ENCODE measurements at places on chromosomes 1 and 21. TPM values are rescaled to one million over a fixed set of nuclear protein-coding genes. Genes with fewer than 3 reads are reported as not detected.

DNA sequence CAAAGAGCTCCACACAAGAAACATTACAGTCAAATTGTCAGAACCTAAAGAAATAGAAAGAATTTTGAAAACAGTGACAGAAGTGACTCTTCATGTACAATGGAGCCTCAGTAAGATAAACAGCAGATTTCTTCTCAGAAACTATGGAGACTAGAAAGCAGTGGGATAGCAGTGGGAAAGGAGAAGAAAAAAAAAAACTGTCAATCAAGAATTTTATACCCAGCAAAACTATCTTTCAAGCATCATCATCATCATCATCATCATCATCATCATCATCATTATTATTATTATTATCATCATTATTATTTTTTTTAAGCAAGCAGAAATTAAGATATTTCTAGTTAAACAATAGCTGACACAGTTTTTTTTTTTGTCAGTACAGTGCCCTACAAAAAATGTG, 24.2 kb downstream of the CEP170 start:
- no peak for DNase-seq

- DNase-seq, result no peak
Measured at GRCh38 chr1:66523562-66523961, 10.4 kb upstream of the SGIP1 start.

- no peak for DNase-seq
Measured at GRCh38 chr1:197981561-197981960, 64.4 kb downstream of the LHX9 start.

The C2CD4D gene
- 1.6 TPM for total RNA-seq

The AMY1C gene
- not detected for total RNA-seq

DNA sequence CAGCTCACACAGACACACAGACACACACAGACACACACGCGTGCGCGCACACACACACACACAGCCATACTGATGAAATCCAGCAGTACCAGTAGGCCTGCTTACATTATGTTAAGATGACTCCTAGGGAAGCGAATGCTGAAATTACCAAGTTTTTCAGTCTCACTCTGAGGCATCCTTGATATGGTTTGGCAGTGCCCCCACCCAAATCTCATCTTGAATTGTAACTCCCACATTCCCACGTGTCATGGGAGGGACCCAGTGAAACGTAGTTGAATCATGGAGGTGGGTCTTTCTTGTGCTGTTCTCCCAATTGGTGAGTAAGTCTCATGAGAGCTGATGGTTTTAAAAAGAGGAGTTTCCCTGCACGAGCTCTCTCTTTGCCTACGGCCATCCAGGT, 64.1 kb downstream of the TIAM1 start:
- no peak for DNase-seq

The FBXO2 gene
- total RNA-seq, result 2.0 TPM

The TNFSF4 gene
- total RNA-seq, result 0.82 TPM

DNA sequence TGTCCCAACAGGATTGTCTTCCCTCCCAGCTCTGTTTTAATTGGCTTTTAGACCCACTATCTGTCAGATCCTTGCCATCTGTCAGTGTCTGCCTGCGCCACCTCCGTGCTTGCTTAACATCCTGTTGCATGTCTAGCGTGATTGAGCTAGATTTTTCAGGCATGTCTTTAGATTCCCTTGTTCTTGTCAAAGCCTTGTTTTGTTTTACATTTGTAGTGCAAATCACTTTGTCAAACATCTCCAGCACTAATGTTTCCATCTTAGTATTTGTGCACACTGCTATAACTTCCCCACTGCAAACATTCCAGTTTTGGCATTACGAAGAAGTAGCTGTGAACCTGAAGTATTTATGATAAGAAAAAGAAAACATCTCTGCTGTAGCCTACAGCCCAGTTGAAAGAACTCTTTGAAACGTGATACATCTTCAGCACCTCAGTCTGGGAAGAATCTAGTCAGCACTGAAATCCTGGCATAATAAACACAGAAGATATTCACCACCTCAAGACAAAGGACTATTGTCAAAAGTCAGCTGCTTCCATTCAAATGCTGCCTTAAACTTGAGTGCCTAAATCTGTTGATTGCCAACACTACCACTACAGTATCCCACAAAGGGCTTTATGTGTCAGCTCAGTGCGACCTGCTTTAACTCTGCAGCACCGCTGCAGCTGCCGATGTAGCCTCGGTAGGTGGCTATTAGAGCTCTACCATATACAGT, 105.0 kb downstream of the FNBP1L start:
- DNase-seq, result no peak

DNA sequence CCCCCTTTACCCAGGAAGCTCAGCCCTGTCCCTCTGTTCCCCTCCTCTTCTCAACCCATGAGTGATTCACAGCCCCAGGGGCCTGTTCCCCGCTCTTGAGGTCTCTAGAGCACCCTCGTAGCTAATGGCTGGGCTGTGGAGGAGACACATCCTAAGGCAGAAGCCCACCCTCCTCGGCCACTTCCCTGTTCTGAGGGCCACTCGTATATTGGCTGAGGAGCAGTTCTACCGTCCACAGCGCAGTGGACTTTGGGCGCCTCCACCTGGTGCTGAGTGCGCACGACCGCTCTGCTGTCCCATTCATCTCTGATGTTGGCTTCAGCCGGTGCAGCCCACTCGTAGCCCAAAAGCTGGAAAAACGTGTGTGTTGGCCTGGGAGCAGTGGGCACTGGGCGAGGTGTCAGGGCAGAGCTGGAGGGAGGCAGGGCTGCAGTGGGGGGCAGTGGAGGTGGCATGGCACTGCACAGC, 24.5 kb upstream of the PKP1 start:
- DNase-seq, result no peak

DNA sequence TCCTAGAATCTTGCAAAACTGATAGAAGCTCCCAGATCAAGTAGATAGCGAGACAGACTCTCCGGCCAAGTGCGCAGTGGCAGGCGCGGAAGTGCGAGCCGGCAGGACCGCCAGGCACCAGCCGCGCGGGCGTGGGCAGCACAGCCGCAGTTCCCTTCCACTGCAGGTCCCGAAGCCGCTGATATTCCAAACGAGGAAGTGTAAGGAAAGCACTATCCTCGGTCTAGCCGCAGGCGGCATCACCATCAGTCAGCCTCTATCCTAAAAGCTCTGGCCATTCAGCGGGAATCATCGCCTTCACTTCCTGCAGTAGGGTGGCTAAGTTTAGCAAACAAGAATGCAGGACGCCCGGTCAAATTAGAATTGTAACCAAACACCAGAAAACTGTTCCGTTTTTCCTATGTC, 710 bp downstream of the GLRX2 start:
- DNase-seq, result no peak

The STUM gene
- total RNA-seq, result not detected

- DNase-seq, result no peak
Measured at GRCh38 chr1:67988066-67988465, 62.4 kb downstream of the DIRAS3 start.

DNA sequence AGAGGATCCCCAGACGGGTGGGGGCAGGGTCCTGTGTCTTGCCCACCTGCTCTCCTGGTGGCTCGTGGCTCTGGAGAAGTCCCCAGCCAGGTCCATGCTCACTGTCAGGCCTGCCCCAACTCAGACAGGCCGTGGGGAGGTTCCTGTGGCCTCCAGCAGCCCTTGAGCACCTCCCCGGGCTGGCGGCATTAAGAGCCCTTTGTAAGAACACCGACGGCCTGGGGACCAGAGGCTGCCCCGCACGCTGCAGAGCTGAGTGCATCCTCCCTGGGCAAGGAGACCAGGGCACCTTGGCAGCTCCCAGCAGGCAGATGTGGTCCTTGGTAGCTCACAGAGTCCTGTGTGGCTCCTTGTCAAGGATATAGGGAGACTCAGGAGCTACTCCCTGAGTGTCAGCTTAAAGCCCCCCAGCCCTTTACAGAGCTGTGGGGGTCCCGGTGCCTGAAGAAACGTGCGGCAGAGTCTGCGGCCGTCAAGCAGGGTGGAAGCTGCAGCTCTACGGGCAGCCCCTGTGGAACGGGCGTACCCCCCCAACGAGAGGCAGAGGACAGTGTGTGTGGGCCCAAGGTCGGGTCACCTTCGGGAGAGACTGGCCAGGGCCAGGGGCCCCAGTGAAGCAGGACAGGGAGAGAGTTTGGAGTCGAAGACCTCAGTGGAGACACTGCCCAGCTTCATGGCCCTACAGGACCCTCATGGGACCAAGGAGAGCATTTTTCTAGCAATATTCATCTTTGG, 118.6 kb downstream of the PRDM16 start:
- DNase-seq, result no peak

GRCh38 chr1:36816348-36816747, 218.0 kb downstream of the GRIK3 start:
- no peak for DNase-seq

The SMCP gene
- not detected for total RNA-seq

- DNase-seq, result no peak
Measured at GRCh38 chr1:10594595-10595223, 120.0 kb downstream of the PEX14 start.

DNA sequence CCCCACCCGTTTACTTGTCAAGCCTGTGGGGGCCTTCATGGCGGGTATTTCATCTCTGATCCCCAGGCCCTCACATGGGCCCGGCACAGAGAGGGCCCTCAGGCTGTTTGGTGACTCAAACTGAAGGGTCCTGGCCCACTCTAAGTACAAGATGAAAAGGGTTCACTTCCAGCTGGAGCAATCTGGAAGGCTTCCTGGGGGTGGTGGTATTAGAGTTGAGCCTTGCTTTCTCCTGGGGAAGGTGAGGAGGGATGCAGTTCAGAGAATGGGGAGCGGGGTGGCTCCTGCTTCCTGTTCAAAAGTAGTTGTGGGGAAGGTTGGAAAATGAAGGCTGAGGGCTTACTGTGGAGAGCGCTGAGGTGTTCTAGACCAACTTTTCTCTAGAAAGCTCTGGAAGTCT, 47.7 kb downstream of the DHRS3 start:
- DNase-seq, result no peak

- no peak for DNase-seq
Measured at GRCh38 chr1:155893389-155894142, 17.6 kb downstream of the RIT1 start.

- DNase-seq, result peak; percentile 63
Measured at GRCh38 chr1:66436378-66437135, 97.4 kb upstream of the SGIP1 start.

The TRMT1L gene
- 24.9 TPM for total RNA-seq

The TNNI3K gene
- total RNA-seq, result 0.45 TPM

GRCh38 chr1:228022571-228023293, 15.9 kb downstream of the WNT3A start:
- no peak for DNase-seq

The TNFRSF8 gene
- 41.5 TPM for total RNA-seq

- DNase-seq, result no peak
Measured at GRCh38 chr1:20644416-20644815, 11.2 kb downstream of the PINK1 start.

DNA sequence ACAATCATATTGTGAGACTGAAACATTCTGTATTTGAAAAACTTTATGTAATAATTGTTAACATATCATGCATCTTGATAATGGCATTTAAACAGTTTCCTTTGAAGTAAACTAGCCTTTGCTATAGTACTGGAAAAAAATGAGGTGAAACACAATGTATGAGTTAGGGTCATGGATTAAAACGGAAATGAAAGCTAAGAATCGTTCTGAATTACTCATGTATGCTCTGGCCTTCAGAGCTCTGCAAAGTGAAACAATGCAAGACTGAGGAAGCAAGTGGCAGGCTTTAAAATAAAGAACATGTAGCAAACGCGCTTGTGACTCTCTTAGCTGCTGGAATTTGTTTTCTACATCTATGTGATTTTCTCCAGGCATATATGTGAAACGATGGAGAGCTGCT, 317.1 kb downstream of the DPYD start:
- DNase-seq, result no peak

DNA sequence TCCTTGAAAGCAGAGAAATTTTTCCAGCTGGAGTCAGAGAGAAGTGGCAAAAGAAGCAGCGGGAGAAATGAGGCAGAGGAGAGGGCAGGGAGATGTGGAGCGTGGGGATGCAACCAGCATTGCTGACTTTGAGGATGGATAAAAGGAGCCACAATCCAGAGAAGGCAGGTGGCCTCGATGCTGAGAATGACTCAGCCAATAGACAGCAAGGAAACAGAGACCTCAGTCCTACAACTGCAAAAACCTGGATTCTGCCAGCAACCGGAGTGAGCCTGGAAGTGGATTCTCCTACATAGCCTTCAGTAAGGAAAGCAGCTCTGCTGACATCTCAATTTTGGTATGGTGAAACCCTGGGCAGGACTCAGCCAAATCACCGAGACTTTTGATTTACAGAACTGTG, 128.9 kb upstream of the ATP1B1 start:
- no peak for DNase-seq

GRCh38 chr1:182368358-182368757, 23.2 kb downstream of the GLUL start:
- no peak for DNase-seq

The GNAT2 gene
- not detected for total RNA-seq

GRCh38 chr1:17427696-17428660, 11.5 kb downstream of the RCC2 start:
- DNase-seq, result no peak

DNA sequence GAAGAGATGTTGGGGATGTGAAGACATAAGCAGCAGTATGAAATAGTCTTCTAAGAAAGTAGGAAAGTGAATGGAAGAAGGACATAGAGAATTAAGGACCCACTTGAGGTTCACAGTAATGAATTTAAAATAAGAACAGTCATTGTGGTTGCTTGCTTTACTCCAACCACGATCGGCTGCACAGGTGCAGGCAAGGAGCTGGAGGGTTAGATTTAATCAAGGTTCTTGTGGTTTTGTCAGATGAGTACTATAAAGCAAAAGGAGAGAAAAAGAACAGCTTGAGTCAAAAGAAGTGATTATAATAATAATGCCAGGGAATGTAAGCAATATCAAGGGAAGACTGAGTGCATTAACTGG, 46.1 kb upstream of the RBM34 start:
- peak; percentile 45 for DNase-seq

The SPSB1 gene
- 3.8 TPM for total RNA-seq

DNA sequence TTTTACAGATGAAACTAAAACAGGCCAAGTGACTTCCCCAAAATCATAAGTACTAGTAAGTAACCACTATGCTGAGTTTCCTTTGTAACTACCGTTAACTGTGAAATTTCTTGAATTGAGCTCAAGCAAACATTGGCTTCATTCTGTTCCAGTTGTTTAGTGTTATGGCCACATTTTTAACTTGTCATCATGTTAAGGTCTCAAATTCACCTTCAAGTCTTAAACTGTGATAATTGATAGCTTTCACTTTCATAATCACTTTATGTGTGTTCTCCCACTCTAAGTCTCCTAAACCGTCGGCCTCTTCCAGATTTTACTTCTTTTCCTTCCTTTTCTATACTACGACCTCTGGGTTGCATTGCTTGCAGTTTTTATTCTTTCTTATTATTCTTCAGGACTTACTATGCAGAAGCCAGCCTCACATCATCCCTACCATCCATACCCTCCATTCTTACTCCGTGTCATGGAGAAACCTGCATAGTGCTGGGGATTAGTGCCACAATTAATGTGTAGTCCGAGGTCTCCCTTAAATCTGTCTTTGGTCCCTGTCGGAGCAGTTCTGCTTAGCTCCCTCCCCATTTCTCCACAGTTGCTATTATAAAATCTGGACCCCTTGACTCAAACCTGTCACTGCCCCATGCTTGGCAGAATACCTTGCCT, 5.8 kb downstream of the KIF1B start:
- no peak for DNase-seq

DNA sequence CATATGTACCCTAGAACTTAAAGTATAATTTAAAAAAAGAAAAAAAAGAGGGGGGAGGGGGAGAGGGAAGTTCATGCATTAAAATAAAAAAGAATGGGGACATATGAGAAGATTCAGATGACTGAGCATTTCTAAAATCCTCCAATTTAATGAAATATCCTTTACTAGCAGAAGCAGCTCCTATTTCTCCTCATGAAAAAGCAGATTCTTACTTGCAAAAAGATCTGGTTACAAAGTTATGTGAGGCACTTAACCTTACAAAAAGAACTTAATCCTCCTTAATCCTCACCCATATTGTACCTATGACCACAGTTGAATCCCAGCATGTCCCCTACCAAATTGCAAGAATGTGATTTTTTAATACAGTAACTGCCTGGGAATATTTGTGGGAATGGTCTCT, 298.5 kb downstream of the SRGAP2C start:
- no peak for DNase-seq
